ENCODE measurements at places on chromosomes 4 and X.

DNA sequence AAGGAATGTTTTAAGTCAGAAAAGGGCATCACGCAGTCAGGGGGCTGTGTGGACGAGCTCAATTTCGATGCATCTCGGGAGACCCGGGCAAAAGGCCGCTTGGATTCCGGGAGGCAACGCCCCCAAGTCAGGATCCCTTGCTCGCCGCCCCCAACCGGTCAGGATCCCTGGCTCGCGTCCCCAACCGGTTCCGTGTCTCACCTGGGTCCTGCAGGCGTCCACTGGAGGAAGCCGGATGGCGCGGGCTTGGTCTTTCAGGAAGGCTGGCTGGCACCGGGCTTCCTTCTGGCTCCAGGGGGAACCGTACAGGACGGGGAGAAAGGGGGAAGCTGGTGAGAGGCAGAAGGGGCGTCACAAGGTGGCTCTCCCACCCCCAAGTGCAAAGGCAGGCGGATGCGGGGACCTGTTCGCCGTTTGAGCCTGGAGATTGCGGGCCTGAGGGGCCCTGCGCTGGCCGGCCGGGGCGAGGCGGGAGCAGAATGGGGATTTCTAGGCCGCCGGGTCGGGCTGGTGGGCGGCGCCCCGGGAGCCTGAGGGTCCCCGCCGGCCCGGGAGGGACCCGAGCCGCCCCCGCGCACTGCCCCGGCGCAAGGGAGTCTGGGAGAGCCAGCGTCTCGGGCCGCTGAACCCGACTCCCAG, 84.7 kb downstream of the HPRT1 start:
- no peak for DNase-seq

DNA sequence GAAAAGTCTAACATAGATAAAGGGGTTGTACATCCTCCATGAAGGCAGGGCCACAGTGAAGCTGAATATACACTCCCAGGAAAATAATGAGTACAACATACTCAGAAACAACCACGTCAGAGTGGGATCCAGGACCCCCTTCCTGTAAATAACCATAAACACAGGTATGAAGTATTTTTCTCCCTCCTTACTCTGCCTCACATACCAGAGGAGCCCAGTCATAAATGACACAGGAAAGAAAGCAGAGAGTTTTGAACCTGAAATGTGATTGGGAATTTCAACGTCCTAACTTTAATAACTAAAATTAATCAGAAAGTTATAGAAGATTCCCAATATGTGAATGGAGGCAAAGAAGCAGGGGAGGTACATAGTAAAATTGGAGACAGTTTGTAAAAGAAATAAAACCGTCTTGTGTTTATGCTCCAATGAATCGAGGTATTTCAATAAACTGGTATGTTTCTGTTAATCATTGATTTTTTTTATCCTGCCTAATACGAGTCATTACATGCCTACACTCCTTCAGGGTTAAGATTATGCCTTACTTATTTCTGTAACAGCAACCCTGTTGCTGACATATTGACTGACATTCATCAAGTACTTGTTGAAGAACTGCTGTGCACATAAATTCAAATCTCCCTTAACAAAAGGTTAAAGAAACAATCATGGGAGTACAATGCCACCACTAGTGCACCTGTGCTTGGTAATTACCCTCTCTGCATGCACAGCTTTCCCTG, 431.3 kb downstream of the KCNIP4 start:
- no peak for DNase-seq

DNA sequence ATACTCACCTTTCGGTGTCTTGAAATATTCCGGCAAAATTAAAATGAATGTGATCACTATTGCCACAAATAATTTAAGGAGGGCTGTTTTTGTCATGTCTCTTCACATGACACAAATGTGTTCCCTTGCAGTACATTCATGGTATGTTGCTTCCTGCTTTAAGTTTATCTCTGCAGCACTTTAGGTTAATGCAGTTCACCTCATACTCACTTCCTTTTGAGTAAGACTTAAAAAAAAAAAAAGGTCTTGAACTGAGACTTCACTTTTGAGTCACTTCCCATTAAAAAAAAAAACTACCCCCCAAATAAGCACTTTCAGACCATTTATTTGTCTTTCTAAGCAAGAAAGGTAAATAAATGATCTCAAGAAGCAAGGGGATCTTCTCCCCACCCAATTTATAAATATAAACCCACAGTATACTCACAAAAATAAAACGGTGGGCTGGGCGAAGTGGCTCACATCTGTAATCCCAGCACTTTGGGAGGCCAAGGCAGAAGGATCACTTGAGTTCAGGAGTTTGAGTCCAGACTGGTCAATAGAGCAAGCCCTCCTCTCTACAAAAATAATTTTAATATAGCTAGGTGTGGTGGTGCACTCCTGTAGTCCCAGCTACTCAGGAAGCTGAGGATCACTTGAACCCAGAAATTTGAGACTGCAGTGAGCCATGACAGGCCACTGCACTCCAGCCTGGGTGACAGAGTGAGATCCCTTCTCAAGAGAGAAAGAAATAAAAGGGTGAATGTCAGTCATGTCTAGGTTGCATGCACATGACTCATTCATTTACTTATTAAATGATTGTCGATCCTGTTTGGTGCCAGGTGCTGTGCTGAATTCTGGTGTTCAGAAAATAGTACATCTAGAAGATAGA, at the start of gene TMEM156:
Gene TMEM156 (minus strand): TSS at position 192 of the 868 bp plus-strand sequence. CDS start 96 bp downstream, at position 96.
- DNase-seq, result no peak

- no peak for DNase-seq
Measured at GRCh38 chrX:50881028-50881427, 29.5 kb upstream of the BMP15 start.

- no peak for DNase-seq
Measured at GRCh38 chrX:40108959-40109287, 11.2 kb upstream of the BCOR start.

DNA sequence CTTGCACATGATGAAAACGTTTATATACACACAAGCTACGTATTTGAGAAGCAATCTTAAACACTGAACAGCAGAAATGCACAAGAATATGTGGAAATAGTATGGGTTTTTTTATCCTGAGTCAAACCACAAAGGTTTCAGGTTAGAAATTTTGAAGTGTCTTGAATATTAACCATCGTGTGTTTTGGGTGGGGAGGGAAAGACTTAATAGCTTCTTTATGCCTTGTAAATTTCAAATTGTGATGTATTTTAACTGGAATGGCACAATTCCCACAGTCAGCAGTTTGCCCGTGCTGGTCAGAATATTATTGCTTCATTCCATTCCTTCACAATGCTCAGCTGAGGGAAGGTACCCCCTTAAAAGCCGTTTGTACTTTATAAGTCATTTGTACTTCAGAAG, 67.4 kb upstream of the WDR1 start:
- DNase-seq, result no peak

DNA sequence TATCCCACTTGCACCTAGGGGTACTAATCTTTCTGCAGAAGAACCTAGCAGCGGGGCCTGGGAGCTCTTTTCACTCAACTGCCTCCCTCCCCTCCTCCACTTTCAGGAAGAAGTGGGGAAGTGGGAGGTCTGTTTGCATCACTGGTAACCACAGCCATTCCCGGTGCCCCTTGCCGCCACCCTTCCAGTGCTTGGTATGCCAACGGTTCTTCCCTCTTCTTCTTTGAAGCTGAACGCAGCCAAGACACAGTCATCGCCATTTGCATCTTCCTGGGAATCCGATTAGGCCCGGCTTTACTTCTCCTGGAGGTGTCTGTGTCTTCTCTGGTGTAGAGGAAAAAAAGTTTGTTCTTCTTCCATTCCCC, 47.2 kb upstream of the RBPJ start:
- no peak for DNase-seq

Data from cortex of kidney (tissue), 1 donor.